ENCODE measurements at places on chromosomes 2 and 18.

- DNase-seq = no peak
Measured at GRCh38 chr2:203155406-203155805, 83.4 kb upstream of the CYP20A1 start.

GRCh38 chr2:10604604-10605003 lies 85.2 kb downstream of the NOL10 start:
- DNase-seq = no peak

- no peak for DNase-seq
Measured at GRCh38 chr18:11840493-11840892, 10.7 kb upstream of the CHMP1B start.

GRCh38 chr2:188322569-188323551 lies 31.2 kb downstream of the GULP1 start:
- DNase-seq = no peak

- no peak for DNase-seq
Measured at GRCh38 chr18:44626807-44627206, 53.9 kb upstream of the SETBP1 start.

DNA sequence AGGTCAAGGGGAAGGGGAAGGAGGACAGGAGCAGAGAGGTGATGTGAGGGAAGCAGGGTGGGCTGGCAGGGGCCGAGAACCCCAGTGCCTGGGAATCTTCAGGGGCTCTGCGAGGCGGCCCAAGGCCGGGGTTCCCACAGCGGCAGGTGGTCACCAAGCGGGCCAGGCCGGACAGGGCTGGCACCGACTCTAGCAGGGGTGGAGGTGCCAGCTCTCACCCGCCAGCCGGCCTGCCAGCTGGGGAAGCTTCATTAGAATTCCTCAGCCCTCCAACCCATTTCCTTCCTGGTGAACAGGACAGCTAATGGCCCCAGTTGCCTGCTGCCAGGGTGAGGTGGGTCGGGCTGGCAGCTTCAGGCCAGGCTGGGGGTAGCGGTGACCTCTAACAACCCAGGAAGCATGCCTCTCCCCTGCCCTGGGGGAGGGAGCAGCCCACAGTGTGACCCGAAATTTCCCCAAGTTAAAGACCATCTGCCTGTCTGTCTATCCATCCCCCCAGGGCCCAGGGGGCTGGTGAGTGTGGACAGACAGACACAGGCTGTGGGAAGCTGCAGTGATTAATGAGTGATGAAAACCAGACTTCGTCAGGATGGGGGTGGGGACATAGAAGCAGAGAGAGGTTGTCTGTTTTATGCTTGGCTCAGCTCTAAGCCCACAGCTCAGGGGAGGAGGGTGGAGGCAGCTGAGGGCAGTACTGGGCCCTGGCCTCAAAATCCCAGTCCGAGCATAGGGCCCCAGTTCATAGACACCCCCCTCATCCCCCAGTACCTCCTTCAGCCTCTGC lies 144.1 kb downstream of the ZFP36L2 start:
- peak; percentile 58 for DNase-seq

DNA sequence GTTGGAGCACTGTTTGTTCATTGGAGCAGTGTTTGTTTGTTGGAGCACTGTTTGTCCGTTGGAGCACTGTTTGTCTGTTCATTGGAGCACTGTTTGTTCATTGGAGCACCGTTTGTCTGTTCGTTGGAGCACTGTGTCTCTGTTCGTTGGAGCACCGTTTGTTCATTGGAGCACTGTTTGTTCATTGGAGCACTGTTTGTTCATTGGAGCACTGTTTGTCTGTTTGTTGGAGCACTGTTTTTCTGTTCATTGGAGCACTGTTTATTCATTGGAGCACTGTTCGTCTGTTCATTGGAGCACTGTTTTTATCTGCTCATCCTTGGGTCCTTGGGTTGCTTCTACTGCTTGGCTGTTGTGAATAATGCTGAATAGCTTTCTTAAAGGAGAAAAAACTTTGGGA lies 74.7 kb downstream of the ZNF407 start:
- no peak for DNase-seq

GRCh38 chr18:12017081-12017480 lies 35.8 kb downstream of the IMPA2 start:
- no peak for DNase-seq

- DNase-seq = no peak
Measured at GRCh38 chr2:218081695-218082094, 12.6 kb downstream of the RUFY4 start.

- no peak for DNase-seq
Measured at GRCh38 chr2:240500561-240501423, 57.0 kb downstream of the ANKMY1 start.

GRCh38 chr2:25243995-25244394 lies 75.6 kb upstream of the POMC start:
- no peak for DNase-seq

- DNase-seq = peak; percentile 49
Measured at GRCh38 chr2:10003206-10004125, 39.9 kb upstream of the KLF11 start.

DNA sequence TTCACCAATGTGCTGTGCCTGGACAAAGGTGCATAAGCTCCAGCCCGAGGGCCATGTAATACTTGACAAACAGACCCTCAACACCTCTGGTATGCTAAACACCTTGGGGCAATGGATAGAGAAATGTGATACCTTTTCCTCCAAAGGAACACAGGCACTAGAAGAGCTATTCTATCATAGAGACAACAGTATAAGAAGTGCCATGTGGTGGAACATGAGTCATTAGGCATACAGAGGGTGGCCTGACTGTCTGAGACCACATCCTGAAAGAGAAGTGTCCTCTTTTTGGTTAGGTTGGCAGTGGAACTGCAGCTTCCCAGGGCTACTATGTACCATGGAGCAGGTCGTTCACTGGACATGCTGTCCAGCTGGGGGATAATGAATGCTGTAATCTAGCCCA lies 153.9 kb downstream of the INSIG2 start:
- DNase-seq = no peak

- DNase-seq = no peak
Measured at GRCh38 chr2:44560941-44561340, 199.2 kb downstream of the CAMKMT start.

Data from activated effector memory CD4-positive, alpha-beta T cell treated with anti-CD3 and anti-CD28 coated beads, Interleukin-2, amount 50 U/mL, for 16 hours (primary cell).